ENCODE measurements at places on chromosomes 2 and 18.

- no peak for DNase-seq
Observed at GRCh38 chr2:74577448-74577847, 22.9 kb downstream of the DOK1 start.

- DNase-seq, result no peak
Observed at GRCh38 chr2:238475034-238475433, 48.3 kb downstream of the ASB1 start.

- DNase-seq, result no peak
Observed at GRCh38 chr2:32825291-32825712, 121.5 kb upstream of the LTBP1 start.

GRCh38 chr2:177127821-177128220 is 84.8 kb upstream of the HNRNPA3 start:
- DNase-seq, result no peak

- DNase-seq, result no peak
Observed at GRCh38 chr2:29811378-29811777, 110.0 kb downstream of the ALK start.

- no peak for DNase-seq
Observed at GRCh38 chr2:112220186-112220585, 34.7 kb downstream of the ZC3H8 start.

DNA sequence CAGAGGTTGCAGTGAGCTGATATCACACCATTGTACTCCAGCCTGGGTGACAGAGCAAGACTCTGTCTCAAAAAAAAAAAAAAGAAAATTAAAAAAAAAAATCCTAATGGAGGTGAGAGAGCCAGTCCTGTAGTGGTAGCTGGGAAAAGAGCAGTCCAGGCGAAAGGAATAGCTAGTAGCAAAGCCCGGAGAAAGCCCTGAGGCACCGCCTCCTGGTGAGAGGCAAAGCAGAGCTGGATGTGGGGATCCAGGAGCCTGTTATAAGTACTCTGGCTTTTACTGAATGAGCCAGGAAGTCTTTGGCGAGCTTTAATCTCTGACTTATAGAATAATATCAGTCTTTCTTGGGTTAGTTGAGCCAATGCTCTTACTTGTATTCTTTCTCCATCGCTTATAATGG is 6.6 kb upstream of the KLHL23 start:
- DNase-seq, result no peak

DNA sequence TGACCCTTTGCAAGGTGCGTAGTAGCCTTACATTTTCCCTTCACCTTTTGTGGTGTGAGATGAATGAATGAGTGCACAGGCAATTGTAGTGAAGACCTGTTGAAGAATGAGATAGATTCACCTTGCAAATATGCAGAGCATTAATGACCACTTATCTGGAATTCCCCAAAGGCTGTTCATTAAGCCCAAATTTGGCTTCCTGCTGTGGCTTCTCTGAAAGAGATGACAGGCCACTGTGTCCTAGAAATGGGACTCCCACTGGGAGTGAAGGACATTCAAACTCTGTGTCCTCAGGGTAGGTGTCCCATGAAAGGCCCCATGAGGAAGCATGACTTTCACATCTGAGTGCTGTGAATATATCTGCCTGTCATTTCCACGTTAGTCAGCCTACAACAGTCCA is 1821.8 kb upstream of the PIK3C3 start:
- no peak for DNase-seq

GRCh38 chr2:239040152-239040761 is 192.4 kb downstream of the TWIST2 start:
- no peak for DNase-seq
